ENCODE measurements at places on chromosomes 1 and 21.

DNA sequence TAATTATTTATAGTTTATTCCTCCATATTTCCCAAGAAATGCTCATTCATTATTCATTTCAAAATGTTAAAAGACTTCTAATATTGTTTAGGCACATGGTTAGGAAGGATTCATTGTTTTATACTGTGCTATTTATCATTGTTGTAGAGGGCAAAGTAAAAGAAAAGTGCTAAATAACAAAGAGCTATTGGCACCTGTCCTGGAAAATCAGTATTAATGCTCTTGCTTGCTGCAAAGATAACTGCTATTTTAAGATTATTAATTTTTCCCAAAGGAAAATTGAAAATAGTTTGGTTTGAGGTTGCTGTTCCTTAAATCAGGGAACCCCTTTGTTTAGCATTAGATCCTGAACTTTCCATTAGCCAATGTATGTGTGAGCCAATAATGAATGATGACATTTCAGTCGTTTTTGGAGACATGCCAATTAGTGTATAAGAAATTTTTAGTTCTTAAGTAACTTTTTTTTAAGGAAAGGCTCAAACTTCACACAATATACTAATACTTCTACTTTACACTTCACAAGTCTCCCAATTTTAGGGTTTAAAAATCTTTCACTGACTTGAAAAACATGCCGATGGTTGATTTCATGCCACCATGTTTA is 39.9 kb downstream of the EPB41 start:
- no peak for DNase-seq

DNA sequence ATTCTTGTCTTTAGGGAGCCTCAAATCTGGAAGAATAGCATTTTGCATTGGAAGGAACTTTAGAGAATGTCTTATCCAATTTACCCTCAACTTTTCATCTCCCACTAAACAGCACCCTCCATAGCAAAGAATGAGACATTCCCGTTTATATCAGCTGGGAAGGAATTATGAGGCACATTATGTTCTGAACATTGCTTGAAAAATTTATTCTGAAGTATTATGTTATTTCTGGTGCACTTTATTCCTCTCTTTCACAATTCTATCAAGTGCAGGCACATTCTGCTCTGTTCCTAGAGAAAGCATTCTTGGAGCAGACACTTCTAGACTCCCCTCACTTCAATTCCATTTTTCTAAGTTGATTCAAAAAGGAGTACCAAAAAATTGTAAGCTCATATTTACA is 147.9 kb downstream of the EDEM3 start:
- no peak for DNase-seq

GRCh38 chr21:34962586-34963222 is 86.4 kb downstream of the RUNX1 start:
- no peak for DNase-seq

DNA sequence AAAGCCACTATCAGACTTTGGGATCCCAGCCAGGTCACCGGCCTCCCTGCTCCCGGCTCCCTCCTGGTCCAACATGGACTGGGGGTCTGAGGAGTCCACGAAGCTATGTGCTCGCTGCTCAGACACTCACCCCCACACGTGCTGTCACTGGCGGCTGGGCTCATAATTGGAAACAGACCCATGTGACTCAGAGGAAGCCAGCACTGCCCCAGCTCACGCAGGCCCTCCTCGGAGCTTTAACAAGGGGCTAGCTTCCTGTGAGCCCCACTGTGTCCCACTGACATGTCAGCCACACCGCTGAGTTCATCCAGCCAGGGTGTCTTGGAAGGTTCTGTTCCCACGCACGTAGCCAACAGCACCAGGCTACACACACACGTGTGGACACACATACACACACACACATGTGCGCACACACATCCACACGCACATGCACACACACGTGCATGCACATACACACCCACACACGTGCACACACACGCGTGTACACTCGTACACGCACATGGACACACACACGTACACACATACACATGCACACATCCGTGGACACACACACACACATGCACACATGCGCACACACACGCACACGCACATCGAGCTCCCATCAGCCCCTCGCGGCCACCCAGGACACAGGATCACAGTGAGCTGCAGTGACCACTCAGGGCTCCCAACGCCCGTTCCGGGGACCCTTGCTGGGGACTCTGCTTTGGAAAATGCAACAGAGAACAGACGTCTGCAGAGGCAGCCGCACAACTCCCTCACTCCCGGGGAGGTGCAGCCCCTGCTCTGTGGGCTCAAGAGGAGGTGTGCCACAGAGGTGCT is 18.4 kb upstream of the COL6A2 start:
- no peak for DNase-seq

DNA sequence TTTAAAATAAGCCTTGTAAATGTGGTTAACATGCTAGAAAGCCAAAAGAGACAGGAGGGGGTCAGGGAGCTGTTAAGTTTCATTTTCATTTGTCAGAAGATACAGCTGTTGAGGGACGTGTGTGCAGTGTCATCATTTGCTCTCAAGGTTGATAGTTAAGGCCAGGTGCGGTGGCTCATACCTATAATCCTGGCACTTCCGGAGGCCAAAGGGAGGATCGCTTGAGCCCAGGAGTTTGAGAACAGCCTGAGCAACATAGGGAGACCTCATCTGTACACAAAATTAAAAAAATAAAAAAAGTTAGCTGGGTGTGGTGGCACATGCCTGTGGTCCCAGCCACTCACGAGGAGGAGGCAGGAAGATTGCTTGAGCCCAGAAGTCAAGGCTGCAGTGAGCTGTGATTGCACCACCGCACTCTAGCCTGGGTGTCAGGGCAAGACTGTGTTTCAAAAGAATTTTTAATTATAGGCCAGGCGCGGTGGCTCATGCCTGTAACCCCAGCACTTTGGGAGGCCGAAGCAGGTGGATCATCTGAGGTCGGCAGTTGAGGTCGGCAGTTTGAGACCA is 22.7 kb downstream of the ZBTB8OS start:
- DNase-seq, result peak; percentile 75

DNA sequence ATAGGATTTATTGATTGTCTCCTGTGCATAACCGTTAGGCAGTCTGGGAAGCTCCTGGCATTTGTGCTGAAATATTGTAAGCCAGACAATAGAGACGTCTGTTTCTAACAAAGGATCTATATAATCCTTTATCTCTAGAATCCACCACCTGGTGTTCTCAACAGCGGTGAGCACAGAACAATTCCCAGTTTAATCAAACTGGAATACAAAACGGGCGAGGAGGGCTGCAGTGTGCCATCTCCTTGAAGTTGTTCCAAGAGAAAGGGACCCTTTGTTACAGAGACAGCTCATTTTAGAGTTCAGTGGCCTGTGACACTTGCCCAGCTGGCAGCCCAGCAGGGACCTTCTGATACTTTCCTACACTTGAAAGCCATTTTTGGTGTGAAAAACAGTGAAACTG is 162.8 kb upstream of the IVNS1ABP start:
- DNase-seq, result no peak

GRCh38 chr1:209406595-209406994 is 176.9 kb upstream of the CAMK1G start:
- DNase-seq, result no peak

DNA sequence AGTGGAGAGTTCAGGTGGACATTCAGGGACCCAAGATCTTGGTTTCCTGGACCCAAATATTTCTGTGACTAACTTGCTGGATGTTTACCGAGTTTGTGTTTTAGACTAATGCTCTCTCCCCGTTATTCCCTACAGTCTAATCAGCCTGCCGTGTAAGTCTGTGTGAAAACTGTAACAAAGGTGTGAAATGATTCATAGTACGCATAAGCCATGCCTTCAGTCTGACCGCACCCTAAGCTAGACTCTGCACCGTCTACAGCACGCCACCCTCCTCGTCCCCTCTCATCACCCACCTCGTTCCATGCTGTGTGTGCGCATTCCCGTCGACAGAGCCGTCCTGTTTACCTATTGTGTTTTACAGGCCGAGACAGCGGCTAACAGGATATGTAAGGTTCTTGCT is 50.5 kb downstream of the ACTN2 start:
- DNase-seq, result no peak

DNA sequence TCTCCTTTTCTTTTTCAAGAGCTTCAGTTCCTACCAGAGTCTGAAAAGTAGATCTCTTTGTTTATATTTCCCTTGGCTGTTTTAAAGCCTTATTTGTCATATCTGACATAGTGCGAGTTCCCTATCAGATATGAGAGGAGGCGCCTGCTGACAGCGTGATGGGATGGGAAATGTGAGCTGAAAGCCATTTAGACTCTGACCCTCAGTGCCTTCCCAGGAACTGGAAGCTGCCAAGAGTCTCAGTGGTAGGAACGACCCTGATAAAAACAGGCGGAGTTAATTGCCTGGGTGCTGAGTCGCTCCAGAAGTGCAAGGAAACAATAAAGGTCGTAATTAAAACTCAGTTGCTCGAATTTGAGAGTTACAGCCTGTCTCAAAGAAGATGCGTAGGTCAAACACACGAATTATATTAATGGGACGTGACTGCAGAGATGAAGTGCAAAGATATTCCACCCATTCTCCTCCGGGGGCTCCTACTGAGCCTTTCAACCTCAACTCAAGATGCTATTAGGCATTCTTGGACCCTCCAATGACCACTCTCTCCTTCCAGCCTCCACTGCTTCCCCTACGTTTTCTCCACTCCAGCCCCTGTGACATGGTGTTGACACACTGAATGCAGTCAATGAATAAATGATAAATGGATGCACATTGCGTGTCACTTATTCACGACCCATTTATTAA is 84.6 kb downstream of the KAZN start:
- DNase-seq, result no peak

DNA sequence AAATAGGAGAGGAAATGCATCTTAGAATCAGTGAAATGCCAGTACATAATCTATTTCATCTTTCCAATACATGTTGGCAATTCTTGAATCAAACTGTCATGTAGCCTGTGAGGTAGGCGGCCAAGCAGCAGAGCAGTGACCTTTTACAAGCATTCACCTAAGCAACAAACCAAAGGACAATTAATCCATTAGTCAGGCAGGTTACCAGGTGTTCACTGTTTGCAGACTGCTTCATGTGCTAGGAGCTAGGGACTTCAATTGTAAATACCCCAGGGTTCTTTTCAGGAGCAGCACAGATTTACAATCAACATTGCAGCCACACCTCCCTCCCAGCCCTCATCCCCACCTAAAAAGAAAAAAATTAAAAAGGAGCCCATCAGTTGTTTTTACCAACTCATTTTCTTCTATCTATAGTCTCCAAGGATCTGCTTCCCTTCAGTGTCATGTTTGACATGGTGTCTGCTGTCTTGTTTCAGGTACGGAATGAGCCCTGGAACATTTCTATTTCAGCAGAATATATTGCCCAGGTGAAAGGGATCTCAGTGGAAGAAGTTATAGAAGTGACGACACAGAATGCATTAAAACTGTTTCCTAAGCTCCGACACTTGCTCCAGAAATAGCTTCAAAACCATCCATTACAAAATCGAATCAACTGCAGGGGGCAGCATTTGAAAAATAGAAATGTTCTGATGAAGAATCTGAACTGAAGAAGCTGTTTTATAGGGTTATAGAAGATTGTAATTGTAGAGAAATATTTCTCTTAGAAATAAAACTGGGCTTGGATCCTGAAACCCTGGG is 23.0 kb downstream of the TATDN3 start:
- DNase-seq, result peak; percentile 89

GRCh38 chr21:41148798-41149197 is 19.2 kb upstream of the BACE2 start:
- no peak for DNase-seq

All from DMS53 (cell line).